ENCODE measurements at places on chromosomes 4 and X.

DNA sequence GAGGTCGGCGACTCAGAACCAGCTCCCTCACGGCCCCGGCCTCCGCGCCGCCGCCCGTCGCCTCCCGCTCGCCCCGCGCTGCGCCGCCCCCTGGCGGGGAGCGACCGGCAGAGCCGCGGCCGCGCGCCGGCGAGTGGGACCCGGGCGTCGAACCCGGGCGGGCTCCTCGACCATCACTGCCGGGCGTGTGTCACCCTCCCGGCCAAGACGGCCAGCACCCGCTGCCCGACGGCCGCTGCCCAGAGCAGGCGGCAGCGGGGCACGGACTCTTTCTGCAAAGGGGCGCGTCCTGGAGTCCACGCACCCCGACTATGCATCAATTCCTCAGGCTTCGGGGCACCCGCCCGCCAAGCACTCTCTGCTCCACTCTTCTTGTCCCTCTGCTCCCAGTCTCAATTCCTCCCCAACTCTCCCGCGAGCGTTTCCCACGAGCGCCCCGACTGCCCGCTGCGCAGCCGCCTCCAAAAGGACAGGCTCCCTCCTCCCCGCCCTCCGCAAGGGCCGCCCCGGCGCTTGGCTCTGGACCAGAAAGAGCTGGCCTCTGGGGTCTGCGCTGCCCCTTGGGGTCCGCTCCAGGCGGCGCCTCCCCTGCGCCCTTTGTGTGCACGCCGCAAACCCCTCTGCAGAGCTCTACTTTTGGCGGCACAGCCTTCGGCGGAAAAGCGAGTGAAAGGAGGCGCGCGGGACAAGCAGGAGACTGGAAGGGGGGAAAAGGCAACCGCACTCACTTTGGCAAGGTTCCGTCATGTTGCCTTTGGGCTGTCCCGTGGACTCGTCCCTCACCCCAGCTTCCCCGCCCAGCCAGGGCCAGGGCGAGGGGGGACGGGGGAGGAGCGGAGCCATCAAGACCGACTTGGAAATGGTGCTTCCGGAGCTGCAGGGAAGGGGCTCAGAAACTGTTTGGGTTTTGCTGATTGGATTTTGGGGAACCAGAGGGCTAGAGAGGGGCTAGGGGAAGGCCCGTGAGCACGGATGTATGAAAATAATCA, 1.0 kb downstream of the PDE5A start:
- peak; percentile 52 for DNase-seq

DNA sequence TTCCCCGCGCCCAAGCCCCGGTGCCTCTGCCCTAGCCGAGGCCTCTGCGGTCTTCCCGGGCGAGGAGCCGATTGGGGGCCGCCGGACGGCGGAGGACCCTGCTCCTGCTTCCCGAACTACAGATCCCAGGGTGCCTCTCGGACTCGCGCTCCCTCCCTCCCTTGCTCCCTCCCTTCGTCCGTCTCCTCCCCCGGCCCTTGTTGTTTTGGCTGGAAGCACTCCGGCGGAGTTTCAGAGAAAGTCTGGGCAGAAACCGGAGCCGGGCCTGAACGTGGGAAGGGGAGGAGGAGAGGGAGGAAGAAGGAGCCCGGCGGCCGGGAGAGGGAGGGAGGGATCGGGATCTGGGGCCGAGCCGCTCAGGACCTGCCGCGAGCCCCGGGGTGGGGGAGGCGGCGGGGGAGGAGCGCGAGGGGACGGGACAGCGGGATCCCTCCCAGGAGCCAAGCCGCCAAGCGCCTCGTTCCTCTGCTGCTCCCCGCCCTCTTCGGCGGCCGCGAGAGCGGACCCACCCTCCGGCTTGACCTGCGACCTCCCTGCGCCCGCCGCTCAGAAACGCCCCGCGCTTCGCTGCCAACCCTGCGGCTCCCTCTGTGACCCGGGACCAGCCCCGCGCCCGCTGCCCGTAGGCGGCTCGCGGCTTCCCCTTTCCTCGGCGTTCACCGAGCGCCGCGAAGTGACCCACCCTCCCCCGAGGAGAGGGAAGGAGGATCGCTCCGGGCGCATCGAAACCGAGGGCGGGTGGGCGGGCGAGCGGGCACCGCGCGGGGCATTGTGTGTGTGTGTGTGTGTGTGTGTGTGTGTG, 496 bp upstream of the GAB1 start:
- no peak for DNase-seq

DNA sequence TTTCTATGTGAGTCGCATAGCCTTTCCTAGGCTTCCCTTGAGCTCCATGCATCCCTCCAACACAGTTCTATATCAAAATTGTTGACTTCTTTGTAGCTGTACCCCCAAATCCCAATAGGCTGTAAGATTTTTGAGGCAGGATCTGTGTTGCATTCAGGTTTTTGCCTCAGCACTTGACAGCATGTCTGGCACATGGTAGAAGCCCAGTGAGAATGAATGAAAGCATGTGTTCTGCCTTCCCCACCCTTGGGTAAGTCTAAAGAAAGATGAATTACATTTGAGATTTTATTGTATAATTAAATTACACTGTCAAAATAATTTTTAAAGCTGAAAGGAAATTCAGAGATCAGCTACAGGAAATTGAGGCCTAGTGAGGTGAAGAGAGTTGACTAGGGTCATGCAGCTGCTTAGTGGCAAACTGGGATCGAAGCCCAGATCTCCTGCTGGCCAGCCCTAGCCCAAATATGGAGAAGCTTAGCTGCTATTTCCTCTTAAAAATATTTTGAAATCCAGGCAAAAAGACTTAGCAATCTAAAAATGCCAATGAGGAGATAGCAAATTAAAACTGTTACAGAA, 122.5 kb downstream of the SPATA18 start:
- DNase-seq, result no peak

DNA sequence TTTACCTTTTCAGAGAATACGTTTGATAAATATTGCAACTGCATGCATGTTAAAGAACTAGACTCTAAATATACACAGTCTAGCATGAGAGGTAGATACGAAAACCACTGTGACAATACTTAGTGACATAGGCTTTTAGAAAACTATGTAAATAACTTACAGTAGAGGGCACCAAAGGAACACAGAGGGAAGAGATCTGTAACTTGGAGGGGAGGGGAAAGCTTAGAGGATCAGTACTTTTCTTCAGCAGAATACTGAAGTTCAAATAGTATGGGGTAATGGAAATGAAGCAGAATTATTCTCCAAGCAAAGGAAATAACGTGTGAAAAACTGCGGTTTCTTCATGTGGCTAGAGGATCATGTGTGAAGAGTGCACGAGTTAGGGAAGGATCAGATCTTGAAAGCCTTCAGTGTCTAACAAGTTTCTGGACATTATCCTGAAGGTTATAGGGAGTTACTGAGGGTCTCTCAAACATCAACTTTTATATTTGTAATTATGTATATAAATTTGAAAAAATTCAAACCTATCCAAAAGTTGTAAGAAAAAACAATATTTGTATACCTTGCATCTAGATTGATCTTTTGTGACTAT, 264.3 kb downstream of the NPFFR2 start:
- no peak for DNase-seq

DNA sequence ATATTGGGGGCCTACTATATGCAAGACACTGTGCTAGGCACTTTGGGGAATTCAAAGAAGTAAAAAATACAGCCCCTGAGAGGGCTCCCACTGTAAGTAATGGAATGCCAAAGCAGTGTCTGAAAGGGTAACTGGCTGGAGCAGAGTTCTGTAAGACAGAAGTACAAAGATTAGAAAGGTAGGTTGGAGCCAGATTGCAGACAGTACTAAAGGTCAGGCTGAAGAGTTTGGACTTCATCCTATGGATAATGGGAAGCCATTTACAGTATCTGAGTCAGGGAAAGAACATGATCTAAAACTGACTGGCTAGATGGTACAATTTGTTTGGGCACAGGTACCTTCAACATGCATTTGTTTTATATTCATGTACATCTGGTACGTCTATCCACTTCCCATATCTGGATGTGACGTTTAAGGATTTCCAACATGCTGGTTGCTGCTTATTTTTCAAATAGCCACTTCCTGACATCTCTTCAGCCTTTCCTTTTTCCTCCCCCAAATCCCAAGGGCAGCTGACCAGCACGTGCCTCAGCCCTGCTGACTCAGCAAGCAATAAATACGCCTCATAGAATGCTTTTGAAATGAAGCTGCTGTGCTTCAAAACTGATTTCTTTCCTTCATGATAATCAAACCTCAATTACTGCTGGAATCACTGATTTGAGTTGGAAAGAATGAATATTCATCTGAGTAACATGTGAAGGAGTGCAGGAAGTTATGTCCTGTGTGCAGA, 9.5 kb downstream of the ENOX2 start:
- no peak for DNase-seq

DNA sequence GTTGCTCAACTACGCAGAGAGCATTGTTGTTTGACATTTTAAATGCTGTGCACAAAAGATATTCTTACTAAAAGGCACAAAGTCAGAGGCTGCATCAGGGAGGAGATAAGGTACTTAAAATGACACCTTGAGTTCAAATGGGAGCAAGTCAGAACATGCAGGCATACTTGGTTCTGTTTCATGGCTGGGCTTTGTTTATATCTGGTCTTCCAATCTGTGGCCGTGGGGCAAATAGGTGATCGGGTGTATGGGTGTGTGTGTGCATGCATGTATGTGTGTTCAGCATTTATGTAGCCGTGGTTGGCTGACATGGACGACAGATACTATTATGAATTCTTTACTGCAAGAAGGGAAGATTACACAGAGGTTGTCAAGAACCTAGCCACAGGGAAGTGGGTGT, 106.1 kb downstream of the RASL11B start:
- no peak for DNase-seq

GRCh38 chr4:141455651-141456050, 180.7 kb upstream of the IL15 start:
- DNase-seq, result no peak

Measured in activated CD4-positive, alpha-beta T cell treated with anti-CD3 and anti-CD28 coated beads, Interleukin-2, amount 50 U/mL, for 1 hour (primary cell).